ENCODE measurements at places on chromosomes 16 and 17.

DNA sequence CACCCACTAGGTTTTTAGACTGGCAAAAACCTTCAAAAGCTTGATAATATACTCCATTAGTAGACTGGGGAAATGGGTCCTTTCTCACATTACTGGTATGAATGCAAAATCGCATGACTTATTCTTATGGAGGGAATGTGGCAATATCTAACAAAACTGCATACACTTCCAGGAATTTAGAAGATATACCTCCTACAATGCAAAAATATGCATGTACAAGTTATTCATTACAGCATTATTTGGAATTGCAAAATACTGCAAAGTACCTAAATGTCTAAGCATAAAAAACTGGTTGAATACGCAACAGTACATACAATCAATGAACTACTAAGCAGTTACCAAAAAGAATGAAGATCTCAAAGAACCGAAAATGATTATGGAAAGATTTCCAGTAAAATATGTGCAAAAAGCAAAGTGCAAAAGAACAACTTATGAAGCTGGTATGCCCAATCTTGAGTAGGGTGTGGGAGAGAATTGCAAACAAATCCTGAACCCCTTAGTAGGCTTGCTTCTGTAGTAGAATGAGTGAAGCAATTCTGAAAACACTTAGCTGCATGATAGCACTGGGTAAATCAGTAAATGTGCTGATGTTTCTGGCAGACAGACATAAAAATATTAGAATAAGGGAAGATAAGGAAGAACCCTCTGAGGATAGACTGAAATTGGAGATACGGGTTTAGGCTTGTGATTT lies 180.1 kb downstream of the PARN start:
- DNase-seq: no peak

DNA sequence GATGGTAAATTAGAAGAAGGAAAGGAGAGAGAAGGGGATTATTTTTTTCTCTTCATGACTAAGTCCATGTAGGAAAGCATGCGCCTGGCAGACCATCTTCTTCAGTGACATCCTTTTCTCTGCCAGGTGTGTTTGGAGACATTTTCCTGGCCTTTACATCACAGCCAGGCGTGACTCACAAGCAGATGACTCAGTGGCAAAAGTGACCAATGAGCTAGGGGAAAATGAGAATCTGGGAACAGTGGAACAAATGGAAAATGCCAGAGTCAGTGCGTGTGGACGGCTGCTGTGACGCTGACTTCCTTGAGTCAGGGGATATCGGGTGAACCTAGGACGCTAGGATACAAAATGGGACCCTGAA lies 9.4 kb downstream of the KIAA0513 start:
- no peak for DNase-seq

- DNase-seq: peak; percentile 37
Measured at GRCh38 chr17:5249615-5250014, 15.0 kb upstream of the SCIMP start.

DNA sequence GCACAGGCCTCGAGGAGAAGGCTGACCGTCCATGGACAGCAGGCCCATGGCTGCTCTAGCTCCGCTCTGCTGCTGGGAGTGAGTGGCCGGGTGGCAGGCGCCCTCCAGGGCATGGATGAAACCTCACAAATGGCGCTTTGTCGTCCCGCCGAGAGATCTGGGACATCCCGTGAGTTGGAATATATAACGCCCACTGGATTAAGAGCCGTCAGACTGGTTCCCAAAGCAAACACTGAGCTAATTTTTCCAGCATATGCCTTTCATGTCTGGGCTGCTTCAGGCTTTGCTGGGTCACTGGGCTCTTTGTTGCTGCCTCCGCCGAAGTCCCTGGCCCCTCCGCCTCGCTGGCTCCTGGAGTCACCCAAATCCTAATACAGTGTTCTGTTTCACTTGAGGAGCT lies 266.3 kb downstream of the FOXL1 start:
- no peak for DNase-seq

GRCh38 chr17:50169121-50169764 lies 3.4 kb downstream of the SGCA start:
- DNase-seq: no peak

- no peak for DNase-seq
Measured at GRCh38 chr16:53495325-53495724, 7.7 kb downstream of the AKTIP start.

- no peak for DNase-seq
Measured at GRCh38 chr16:73076324-73076810, 28.4 kb upstream of the ZFHX3 start.

- DNase-seq: no peak
Measured at GRCh38 chr17:4566785-4567184, 6.4 kb upstream of the GGT6 start.

DNA sequence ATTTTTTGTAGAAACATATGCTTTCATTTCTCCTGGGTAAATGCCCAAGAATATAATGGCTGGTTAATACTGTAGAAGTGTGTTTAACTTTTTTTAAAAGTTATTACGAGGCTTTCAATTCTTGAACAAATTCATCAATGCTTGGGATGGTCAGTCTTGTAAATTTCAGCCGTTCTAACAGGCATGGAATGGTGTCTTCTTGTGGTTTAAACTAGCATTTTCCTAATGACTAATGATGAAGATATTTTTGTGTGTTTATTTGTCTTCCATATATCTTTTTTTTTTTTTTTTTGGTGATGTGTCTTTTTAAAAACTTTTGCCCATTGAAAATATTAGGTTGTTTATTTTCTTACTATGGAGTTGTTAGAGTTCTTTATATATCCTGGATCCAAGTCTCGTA lies 67.1 kb downstream of the MGAT5B start:
- no peak for DNase-seq

- peak; percentile 27 for DNase-seq
Measured at GRCh38 chr17:81481073-81481799, 31.4 kb downstream of the ACTG1 start.

DNA sequence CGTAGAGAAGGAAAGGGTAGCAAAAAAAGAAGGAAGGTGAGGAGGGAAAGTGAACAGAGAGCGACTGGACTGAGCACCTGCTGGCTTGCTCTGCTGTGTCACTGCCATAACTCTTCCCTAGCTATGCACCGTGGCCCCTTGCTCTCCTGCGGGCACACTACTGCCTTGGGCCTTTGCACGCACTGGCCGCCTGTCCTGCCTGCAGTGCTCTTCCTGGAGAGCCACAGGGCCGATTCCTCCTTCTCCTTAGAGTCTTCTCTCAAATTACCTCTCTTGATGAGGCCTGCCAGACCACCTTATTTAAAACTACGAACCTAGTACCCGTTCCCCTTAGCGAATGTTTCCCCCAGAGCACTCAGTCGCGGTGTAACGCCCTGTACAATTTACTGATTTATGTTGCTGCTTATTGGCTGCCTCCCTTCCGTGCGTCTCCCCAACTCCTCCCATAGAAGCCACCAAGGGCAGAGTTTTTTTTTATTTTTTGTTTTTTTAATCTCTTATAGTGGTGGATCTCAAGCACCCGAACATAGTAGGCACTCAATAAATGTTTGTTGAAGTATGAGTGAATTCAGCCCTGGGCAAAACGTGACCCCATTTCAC lies 70.3 kb downstream of the RAI1 start:
- no peak for DNase-seq

DNA sequence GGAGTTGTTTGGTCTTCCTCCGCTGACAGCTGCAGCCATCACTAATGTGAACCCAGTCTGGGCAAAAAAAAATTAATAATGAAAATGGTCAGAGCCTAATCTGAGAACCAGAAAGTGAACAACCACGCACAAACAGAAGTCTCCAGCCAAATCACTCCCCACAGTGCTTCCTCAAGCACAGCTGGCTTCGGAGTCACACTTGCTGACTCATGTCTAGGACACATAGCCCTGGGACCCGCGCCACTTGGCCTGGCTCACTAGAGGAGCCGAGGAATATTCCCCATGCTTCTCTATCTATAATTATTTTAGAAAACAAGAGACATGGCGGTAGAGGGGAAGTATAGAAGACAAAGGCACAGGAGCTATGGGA lies 109.1 kb downstream of the ZFHX3 start:
- no peak for DNase-seq

GRCh38 chr16:48919791-48920190 lies 309.8 kb upstream of the N4BP1 start:
- no peak for DNase-seq

- DNase-seq: no peak
Measured at GRCh38 chr17:68516732-68517131, 4.5 kb downstream of the PRKAR1A start.

DNA sequence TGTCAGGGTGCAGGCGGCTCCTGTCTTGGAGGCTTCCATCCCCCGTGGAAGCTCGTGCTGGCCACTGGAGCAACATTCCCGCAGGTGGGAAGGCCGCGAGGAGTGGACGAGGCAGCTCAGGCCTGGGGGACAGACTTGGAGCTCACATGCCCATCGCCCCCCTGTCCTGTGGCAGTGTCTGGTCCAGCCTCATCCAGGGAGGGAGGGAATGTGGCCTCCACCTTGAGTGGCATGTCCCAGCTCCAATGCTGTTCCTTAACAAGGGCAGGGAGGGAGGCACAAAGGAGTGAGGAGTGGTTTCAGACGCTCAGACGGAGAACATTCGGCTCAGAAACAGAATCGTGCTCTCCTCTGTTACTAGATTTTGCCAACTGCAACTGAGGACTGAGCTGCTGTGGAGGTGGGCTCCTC lies 159.4 kb upstream of the CHMP6 start:
- DNase-seq: no peak

- DNase-seq: no peak
Measured at GRCh38 chr17:82388922-82389283, 17.3 kb downstream of the UTS2R start.

DNA sequence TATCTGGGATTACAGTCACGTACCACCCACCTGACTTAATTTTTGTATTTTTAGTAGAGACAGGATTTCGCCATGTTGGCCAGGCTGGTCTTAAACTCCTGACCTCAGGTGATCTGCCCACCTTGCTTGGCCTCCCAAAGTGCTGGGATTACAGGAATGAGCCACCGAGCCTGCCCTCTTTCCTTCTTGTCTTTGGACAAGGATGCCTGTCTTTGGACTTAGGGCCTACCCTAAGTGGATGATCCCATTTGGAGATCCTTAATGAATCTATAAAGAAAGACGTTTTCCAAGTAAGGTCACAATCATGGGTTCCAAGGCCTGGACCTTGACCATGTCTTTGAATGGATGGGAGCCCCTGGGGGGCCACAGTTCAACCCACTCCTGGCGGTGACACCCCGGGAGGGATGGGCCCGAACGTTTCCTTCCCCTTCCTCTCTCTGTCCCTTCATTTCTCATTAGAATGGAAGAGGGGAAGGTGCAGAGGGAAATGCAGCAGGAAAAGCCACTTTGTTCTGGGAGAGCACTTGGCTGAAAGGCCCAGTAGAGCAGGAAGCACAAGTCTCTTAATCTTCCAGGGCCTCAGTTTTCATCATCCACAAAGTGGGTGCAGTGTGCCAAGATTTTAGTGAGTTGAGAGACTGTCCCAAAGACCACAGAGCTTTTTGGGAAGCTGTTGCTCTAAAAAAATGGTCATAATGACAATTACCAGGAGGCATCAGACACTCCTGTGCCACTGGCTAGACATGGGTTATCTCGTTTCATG lies 353.3 kb downstream of the SEC14L1 start:
- no peak for DNase-seq

- DNase-seq: no peak
Measured at GRCh38 chr16:83116274-83116892, 489.6 kb downstream of the CDH13 start.

GRCh38 chr17:65533056-65533745 lies 28.2 kb downstream of the AXIN2 start:
- DNase-seq: no peak

DNA sequence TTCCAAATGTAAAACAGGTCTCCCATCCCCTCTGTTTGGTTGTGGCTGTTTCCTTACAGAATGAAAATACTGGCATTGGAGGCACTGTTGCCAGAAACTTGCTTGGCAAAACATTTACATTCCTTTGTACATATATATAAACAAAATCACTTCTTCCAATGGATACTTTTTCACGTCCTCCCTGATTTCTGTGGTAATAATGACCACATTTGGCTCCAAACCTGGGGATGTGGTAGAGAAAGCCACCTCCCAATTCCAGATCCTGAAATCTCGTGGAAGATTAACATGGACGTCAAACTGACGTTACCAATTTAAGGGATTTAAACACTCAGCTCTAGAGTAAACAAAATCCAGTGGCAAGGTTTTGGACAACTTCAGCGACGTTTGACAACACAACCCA lies 370.8 kb upstream of the ZFHX3 start:
- no peak for DNase-seq

DNA sequence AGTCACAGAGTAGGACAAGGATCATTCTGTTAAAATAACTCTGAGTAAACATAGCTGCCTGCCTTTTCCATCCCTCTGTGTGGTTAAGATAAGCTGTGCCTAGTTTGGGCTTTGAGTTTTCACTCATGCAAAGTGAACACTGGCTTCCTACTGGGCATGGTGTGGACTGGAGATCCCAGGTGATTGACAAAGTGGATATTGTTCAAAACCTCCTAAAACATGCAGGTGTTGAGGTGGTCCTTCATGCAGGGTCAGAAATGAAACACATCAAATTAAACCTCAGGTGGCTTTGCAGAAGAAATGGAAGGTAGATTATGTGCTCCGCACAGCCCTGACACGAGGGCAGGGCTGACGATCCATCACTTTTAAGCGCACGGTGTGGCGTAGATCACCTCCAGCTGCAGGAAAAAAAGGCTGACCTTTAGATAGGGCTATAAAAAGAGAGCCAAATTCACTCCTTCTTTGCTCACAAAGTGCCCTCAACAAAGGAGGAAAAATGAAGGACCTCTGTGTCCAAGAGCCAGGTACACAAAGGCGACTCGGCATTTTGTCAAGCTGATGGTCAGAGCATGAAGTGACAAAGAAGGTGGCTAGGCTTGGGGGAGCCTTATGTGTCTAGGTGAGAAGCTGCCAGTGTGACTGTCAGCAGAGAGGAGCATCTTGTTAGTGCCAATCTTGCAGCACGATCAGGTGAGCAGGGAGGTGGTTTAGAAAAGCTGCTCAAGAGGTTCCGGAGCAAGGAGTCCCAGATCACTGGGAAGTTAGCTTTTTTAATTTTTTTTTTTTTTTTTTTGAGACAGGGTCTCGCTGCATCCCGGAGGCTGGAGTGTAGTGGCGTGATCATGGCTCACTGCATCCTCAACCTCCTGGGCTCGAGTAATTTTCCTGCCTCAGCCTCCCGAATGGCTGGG lies 19.9 kb upstream of the ITPRIPL2 start:
- no peak for DNase-seq

DNA sequence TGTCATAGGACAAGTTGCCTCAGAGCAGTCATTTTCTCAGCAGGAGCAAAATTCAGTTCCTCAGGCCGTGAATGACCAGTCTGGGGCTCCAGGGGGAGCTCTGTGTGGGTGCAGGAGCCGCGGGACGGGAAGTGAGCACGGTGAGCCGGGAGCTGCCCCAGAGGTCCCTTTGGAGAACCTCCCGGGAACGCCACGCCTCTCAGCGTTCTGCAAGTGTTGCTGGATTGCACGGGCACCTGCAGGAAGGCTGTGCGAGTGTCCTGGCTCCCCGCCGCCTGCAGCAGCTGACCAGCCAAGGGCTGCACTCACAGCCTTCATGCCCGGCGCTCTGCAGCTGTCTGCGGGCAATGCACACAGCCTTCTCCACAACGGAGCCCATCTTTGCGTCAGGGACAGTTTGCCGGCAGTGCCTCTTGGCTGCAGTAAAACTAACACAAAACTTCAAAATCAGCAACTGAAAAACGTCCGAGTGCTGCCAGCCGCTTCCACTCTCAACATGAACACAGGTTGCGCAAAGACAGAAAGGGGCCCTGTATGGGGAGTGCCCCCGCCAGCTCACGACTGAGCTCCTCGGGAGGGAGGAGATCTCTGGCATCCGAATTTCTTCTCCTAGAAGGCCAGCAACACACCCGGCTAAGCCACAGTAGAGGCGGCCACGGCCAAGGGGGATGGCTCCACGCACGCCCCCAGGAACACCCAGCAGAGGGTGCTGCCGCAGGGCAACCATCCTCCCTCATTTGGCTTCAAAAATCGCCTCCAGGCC lies 16.0 kb downstream of the NDUFAF8 start:
- no peak for DNase-seq
